ENCODE measurements at places on chromosomes 13 and 19.

DNA sequence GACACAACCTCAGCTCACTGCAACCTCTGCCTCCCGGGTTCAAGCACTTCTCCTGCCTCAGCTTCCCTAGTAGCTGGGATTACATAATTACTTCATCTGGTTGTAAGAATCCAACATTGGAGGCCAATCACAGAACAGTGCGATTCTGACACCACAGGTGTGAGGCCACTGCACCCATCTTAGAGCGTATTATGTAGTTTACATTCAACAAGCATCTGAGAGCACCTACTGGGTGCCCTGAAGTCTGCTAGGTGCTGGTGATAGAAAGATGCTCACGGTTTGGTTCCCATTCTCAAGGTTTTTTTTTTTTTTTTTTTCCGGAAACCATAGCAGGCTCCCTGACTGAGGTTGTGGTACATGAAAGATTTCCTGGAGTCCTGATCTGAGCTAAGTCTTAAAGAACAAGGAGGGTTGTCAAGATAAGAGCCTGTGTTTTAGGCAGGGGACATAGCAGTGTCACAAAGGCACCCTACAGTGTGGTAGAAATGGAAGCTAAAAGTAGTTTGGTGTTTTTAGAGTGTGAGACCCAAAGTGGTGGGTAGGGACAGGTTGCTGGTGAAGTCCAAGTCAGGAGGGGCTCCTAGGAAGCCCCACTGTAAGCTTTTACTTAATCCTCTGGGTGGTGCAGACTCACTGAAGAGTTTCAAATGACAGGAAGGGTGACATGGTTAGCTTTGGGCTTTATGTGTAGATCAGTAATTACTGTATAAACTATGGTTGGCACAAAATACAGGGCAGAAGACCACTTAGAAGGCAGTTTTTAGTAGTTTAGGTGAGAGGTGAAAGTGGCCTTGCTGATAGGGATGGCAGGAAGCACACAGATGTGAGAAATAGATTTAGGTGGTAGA is 15.2 kb downstream of the SAE1 start:
- DNase-seq = no peak

DNA sequence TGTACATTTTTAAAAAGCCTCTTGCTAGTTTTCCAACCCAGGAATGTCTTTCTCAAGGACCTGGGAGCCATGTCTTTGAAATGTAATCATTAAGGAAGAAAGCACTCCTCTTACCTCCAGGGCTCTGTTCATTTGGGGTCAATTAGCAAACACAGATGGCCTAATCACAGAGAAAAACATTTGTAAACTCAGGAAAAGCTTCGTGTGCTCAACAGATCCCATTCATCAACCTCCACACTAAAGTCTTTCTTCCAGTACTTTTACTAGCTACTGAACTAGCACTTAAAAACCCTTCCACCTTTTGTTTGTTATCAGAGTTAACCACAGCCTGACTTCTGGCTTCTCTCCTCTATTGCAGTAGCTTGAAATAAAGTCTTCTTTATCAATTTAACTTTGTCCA is 441.4 kb downstream of the PCDH20 start:
- DNase-seq = no peak

DNA sequence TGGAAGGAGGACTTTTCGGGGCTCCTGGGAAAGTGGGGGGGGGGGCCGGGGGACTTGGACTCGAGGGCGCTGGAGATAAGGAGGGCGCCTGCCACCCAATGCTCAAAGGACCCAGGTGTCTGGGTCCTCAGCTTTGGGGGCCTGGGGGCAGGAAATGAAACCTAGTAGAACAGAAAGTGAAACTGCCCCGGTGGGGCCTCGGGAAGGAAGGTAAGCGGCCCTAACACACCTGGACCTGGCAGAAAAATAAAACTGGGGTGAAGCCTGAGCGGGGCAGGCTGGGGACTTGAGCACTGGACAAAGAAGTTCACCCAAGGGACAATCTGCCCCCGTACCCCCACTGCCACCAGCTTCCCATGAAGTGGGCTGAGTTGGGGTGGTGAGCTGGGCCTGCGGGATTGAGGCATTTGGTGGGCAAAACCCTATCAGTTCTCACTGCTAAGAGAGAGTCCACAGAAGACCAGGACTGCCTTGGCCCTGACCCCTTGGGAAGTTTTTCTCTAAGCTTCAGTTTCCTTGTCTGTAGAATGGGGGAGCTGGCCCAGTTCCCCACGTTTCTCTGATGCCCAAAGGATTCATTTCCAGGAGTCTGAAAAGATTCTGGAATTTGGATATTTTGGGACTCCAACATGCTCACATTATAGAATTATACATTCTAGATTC is 2.3 kb downstream of the PRKD2 start:
- DNase-seq = no peak

DNA sequence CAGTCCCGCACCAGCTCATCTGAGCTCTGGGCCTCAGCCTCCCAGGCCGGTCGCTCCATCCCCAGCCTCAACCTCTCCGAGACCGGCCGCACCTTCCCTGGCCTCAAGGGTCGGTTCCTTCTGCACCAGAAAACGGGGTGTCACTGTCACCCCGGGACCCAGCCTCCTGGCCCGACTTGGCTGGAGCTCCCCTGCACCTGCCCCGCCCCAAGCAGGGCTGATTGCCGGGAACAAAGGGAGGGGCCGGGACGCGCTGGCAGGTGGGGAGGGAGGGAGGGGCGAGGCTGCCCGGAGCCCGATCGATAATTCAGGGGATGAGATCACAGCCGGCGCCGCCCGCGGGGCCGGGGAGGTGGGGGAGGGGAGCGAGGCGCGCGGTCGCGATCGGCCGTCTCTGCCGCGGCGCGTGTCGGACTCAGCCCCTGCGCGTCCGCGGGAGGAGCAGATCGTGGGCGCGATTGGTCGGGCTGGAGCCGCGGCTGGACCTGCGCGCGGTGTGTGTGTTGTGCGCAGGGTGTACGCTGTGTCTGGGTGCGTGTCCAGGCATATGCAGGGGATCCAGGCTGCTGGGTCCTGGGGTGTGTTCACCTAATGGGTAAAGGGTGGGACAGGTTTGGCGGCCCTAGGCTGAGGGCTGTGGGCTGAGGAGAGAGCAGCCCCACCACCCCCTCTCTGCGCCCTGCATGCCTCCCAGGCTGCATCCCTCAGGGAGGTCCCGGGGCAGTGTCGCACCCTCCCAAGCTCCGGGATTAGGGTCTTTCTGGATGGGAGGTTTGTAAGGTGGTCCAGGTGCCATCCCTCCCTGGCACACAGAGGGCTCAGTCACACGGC is 1.1 kb upstream of the SHC2 start:
- no peak for DNase-seq

- no peak for DNase-seq
These were observed 12.7 kb upstream of the OR10H1 start for GRCh38 chr19:15828121-15828610.

DNA sequence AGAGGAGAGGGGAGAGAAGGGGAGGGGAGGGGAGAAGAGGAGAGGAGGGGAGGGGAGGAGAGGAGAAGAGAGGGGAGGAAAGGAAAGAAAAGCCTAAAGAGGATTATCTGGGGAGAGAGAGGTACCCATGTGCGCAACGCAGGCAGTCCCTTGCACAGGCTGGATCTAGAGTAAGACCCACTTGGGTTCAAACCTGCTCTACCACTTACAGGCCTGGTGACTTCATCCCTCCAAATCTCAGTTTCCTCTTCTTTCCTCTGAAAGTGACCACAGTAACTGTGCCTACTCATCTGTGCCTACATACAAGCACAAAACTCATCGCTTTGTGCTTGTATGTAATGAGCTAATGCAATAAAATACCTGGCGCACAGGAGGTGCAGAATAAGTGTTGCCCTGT is 732 bp upstream of the MAP1S start:
- no peak for DNase-seq

- DNase-seq = no peak
These were observed 22.0 kb upstream of the ASPDH start for GRCh38 chr19:50535672-50536187.
